NCI-H2171 treated with DMSO at 0.1 percent for 48 hours (cell line): ENCODE measurements at places on chromosomes 2 and 18.

DNA sequence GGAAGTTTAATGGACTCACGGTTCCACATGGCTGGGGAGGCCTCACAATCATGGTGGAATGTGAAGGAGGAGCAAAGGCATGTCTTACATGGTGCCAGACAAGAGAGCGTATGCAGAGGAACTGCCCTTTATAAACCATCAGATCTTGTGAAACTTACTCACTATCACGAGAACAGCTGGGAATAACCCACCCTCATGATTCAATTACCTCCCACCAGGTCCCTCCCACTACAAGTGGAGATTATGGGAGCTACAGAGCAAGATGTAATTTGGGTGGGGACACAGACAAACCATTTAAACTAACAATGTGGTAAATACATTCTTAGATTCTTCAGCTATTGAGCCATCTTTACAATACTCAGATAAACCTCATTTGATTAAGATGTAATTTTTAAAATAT, 176.1 kb downstream of the SH3BP4 start:
- DNase-seq: no peak

GRCh38 chr2:222280795-222281194, 18.0 kb downstream of the PAX3 start:
- no peak for DNase-seq

GRCh38 chr2:101704816-101705578, 7.5 kb downstream of the MAP4K4 start:
- DNase-seq: no peak

GRCh38 chr2:203534621-203535077, 452 bp downstream of the RAPH1 start:
- peak; percentile 31 for DNase-seq

DNA sequence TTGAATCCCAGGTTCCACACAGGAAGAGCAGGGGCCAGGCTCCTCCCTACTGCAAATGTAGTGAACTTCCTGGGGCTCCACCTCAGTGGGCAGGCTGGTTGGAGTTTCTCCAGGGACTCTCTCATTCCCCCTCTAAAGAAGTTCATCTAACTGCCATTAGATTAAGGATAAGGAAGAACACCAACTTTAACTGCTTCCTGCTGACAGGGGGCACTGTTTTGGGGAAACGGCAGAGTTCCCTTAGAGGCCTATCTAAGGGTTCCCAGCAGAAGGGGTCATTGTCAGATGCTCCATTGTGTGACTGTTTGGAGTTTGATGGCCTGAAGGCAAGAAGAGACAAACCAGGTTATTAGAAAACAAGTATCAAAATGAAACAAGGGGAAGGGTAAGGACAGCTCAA, 2159.7 kb upstream of the PIK3C3 start:
- DNase-seq: no peak

GRCh38 chr2:102771114-102771513, 9.3 kb downstream of the TMEM182 start:
- DNase-seq: no peak

GRCh38 chr2:112924821-112925220, 13.9 kb downstream of the IL37 start:
- no peak for DNase-seq

DNA sequence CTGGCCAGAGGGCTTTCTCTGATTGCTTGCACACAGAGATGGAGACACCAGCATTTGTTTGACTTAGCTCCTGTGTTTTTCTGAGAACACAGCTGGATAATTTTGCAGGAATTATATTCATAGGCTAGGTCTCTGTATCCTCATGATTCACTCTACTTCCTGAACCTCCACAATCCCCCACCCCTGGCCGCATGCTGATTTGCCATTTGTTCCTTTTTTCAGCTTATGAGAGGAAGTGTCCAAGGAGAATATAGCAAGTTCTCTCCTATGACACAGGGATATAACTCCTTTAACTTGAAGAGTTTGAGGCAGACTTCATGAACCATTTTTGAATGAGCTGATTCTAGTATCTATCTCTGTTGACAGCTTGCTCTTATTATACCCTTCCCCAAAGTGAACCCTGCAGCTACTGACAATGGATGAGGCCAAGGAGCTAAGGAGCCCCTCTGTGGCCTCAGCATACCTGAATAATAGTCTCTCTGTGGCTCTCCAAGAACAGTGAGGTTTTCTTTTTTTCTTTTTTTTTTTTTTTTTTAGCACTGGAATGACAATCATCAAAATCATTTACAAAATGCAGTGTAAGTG, 15.4 kb downstream of the CAVIN2 start:
- DNase-seq: no peak

GRCh38 chr18:41244591-41245037, 710.4 kb upstream of the PIK3C3 start:
- no peak for DNase-seq

DNA sequence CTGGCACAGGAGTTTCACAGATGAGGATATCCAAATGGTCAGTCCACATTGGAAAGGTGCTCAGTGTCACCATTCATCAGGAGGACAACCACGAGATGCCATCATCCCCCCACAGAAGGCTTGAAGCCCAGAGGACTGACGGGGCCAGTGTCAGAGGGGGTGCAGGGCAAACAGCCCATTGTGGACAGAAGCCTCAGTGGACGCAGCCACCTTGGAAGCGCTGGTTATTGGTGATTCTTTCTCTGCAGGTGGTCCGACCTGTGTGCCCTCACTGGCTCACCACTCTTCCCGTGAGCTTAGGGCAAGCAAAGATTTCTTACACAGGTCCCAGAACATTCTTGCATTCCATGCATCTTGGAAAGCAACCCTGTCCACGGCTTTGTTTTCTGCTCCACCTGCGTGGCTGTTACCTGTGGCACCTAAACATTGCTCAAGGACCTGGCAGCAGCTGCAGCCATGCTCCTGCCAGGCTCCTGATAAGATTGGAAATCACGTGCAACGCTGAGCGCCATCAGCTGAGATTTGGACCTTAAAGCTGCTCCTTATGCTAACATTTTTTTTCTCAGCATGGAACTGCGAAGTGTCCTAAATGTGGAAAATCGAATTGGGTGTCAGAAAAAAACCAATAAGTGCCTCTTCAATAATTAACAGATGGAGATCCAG, 110.9 kb upstream of the CTDP1 start:
- no peak for DNase-seq

GRCh38 chr2:163884416-163884815, 148.6 kb upstream of the FIGN start:
- DNase-seq: no peak

- DNase-seq: no peak
These were observed 19.9 kb downstream of the THSD7B start for GRCh38 chr2:136785215-136785614.

DNA sequence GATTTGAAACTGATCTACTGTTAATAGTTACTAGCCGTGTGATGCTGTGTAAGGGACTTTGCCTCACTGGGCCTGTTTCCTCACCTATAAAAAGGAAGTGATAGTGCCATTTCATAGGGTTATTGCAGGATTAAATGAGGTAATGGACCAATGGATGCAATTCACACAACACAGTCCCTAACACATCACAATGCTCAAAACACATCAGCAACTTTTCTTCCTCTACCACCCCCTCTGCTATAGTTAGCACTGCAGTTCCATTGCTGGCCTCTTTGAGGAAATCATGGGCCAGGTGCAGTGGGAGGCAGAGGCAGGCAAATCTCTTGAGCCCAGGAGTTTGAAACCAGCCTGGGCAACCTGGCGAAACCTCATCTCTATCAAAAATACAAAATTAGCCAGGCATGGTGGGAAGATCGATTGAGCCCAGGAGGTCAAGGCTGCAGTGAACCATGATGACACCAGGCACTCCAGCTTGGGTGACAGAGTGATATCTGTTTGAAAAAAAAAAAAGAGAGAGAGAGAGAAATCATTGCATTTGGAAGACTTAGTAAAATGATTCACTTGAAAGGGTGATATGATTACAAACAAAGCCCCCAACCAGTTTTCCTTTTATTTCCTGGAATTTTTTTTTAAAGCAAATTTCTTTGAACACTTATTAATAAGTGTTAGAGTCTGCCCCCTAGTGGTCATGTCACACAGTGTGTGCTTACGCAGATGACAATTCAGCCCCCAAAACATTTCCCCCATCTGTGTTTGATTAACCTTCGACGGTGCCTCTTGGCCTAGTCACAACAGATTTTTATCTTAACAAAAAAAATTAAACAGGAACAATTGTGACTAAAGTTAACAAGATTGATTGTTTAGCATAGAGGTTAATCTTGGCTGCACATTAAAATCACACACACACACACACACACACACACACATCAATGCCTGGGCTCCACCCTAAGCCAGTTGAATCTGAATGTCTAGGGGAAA, 88.6 kb upstream of the BCL11A start:
- DNase-seq: peak; percentile 27

GRCh38 chr2:7411691-7412090, 494.5 kb downstream of the RNF144A start:
- no peak for DNase-seq

- DNase-seq: no peak
These were observed 79.3 kb downstream of the CEP192 start for GRCh38 chr18:13070460-13070859.

DNA sequence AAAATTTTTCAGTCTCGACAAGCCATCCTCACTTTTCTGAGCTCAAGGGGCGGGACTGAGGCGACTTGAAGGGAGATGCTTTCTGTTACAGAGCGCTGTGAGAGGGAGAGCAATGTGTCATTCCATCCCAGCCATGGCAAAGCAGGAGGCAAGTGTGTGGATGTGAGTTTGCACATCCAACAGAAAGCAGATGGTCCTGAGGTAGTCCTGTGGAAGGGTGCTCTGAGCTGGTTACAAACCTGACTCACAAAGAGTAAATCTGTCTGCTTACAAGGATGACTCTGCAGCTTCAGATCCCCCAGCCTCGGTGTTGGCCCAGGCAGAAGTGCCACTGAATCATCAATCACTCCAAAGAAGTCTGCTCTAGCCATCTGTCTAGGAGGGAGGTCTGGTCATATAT, 482.0 kb upstream of the DCC start:
- peak; percentile 29 for DNase-seq

DNA sequence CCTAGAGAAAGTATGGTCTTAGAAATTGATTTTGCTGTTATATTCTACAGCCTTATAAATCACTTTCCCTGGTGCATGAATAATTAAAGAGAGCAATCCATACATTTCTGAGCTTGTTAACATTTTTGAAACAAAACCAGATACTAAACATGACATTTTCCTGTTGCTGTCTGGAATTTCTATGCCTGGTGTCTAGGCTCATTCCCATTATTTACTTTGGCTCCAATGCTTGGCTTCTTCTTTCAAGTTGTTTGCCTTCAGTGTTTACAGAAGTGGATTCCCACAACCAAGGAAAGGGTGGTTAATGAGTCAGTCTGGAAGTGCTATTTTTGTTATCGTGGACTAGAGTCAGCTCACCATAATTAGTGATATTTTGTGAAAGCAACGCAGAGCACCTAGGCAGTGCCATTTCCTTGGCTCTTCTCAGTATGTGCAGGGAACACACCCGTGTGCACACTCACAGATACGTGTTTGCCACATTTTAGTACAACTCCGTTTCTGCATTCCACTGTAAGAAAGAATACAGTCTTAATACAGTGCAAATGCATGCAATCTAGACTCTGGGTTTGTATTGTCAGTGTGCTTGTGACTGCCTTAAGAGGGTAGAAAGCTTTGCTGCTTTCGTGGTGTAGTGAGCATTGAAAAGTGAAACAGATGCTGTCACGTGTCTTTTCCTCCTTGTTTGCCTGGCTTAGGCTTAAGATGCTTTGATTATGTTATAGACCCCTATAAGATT, 185.0 kb upstream of the RASGRP3 start:
- DNase-seq: peak; percentile 14

DNA sequence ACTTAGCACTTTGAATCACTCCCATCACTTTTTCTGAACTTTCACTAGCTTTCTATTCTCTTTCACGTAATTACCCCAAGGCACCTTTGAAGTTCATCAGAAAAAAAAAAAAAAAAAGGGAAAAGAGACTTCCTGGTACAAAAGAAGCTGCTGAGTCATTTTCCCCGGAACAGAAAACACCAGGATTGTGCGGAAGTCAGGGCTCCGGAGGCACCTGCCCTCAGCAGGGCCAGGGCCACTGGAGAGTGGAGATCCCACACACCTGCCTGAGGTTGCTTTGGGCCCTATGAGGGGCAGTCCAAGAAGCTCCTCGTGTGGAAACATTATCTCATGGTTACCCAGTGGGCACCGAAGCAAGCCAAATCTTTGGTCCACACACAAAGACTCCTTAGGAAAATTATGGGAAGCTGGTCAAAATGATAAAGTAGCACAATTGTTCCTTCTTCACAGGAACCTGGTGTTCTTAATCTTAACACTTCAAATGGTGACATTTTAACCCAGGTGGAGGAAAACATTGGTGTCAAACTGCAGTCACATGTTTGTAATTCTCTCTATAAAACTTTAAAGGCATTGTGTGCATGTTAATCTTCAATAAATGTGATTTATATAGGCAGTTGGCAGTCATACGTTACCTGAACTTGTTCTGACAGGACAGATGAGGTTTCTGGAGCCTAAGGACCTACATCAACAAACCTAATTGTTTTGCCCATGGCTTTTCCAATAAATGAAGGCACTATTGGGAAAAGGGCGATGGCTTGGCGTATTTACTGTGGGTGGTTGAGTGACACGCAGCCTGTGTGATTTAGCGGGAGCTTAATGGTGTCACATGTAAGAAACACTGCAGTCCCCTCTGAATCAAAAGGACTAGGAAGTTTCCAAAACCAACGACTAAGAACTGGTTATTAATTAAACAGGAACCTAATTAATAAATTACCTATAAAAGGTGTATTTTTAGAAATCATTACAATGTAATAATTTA, 23.4 kb upstream of the FAM110C start:
- no peak for DNase-seq

DNA sequence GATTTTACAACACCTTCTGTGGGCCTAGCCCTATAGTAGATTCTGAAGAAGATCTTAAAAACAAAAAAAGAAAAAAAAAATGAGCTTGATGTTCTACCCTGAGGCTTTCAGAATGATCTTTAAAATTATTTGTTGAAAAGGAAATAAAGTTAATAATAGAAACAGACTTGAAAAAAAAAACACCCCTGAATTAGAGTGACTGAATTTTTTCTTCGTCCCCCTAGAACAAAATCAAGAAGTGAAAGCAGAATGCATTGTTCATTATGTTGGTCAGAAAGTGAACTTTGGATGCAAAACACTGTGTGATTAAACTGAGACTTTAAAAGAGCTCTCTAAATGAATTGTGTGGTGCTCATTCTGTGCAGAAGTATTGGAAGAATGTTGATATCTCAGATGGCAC, 1384.4 kb upstream of the PIK3C3 start:
- no peak for DNase-seq

- peak; percentile 77 for DNase-seq
These were observed 56.0 kb upstream of the RAB6C start for GRCh38 chr2:129923265-129924091.

DNA sequence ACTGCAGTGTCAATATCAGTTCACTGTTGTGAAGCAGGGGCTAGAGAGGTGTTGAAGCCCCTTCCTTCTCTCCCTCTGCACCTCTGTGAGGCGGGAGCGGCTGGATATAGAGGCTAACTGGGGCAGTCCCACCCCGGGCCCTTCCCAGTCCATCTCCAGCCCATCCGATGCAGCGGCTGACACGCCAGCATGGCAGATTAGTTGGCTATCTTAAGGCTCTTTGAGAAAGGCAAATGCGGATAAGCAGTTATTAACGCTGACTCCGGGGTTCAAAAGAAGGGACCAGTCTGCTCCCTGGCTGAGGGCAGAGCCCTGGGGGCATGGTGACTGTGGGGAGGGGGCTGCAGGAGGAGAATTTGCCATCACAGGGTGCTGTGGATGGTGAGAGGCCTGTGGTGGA, 76.6 kb downstream of the CELF4 start:
- no peak for DNase-seq
